ENCODE measurements at places on chromosomes 16 and 17.

GRCh38 chr17:82959990-82960418 lies 119.4 kb upstream of the METRNL start:
- no peak for DNase-seq

DNA sequence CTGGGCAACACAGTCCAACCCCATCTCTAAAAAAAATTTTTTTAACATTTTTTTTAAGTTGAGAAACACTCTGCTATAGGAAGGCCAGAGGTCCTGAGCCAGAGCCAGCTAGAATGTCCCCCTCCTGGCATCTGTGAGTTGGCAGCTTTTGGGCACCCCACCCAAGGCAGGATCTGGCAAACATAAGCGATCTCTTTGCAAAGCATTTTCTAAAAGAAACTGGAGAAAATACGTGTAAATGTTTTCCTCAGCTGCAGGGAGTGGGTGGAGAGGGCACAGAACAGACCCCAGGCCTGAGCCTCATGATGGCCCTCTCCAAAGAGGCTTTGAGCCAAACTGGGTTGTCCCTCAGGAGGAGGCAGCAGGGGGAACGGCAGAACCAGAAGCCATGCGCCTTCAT lies 11.7 kb downstream of the CAVIN1 start:
- no peak for DNase-seq

DNA sequence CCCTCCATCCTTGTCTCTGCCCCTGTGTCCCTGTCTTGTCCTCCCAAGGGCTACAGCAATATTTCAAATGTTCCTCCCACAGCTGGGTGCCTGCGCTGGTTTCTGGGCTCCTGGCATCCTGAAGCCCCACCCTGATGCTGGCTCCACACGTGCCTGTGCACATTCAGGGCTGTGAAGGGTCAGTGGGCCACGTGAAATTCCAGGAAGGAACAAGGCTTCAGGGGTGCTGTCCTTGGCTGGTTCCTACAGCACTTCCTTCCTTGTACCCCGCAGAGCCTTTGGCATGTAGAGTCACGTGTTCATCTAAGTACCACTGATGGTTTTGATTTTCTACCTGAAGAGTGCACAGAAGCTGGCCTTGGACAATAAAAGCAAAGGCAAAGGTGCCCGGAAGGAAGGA lies 57.7 kb upstream of the NLK start:
- DNase-seq: no peak

DNA sequence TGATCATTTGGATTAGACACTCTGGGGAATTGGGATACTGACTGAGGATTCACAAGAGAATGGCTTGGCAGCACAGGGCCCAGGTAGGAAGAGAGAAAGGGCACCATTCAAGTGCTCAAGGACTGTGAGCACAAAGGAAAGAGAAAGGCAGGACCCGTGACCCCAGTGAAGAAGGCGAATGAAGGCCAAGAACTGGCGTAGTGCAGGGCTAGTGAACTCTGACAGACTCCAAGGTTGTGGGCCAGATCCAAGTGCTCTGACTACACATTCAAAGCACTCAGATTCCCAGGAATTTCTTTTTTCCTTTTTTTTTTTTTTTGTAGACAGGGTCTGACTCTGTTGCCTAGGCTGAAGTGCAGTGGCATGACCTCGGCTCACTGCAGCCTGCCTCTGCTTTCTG lies 5.0 kb downstream of the GTF3C1 start:
- DNase-seq: no peak

DNA sequence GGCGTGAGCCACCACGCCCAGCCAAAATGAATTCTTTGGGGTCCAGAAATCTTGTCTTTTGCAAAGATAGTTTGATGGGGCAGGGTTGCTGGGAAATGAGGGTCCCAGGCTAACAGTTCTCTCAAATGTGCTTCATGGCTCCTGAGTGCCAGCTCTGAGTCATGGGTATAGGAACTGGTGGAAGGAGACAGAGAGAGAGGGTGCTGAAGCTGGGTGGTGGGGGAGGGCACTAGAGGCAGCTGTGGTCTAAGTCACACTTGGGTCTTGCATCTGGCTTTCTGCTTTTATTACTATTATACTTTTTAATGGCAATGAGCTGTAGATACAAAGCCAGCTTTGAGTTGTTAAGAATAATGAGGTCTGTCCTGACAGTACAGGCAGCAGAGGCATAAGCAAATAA lies 54.6 kb downstream of the PRKCA start:
- no peak for DNase-seq
